SIG-M5 (cell line): ENCODE measurements at places on chromosomes 3 and 15.

- DNase-seq = no peak
Observed at GRCh38 chr3:157861076-157861765, 245.0 kb downstream of the SHOX2 start.

DNA sequence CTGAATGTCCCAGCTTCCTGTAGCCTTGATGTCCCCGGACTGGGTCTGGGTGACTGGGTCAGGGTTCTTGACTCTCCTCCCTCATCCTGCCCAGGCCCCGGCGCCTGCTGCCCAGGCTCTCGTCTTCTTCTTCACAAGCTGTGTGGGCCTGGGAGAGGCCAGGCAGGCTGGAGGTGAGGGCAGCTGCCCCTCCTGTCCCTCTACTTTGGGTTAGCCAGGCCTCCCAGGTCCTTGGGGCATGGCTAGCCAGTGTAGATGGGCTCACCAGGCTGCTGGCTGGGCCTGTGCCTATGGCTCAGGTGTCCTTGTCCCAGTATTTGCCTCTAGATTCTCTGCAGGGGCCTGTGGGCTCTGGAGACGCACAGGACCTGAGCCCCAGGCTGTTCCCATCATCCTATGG, 31.8 kb downstream of the TKT start:
- no peak for DNase-seq

- DNase-seq = no peak
Observed at GRCh38 chr3:66912306-66912705, 85.8 kb upstream of the KBTBD8 start.

DNA sequence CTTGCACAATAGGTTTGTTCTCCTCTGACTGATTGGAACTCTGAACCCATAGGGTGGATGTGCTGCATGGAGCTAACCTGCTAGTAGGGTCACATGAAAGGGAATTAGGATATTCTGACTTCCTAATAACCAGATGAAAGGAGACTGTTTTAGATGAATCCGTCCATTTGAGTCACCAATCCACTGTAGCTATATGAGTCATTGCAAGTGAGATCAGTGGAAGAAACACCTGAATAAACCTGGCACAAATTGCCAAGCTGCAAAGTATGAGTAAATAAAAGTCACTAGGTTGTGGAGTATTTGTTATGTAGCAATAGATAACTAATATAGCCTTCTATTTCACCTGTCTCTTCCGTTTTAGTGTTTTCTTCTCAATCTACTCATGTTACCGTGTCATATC, 584.4 kb downstream of the PDCD6IP start:
- no peak for DNase-seq

- no peak for DNase-seq
Observed at GRCh38 chr15:88992216-88992615, 79.0 kb upstream of the MFGE8 start.

DNA sequence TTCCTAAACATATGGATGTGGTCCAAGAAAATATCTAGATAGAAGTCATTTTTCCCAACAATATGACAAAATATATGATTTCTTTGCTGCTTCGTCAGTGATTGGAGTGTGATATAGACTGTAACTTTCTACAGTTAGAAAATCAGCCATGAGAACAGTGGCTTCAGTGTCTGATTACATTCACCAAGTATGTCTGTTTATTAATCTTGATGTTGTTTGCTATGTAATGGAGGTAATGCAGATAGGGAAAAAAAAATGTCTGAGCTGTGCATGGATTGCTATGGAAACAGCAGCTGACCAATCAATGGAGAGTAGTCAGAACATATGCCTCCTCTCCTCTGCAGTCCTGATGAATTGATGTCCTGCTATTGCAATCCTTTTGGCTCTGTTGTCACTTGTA, 72.3 kb upstream of the GAP43 start:
- no peak for DNase-seq

- DNase-seq = no peak
Observed at GRCh38 chr3:97297032-97297431, 467.5 kb upstream of the ARL6 start.

DNA sequence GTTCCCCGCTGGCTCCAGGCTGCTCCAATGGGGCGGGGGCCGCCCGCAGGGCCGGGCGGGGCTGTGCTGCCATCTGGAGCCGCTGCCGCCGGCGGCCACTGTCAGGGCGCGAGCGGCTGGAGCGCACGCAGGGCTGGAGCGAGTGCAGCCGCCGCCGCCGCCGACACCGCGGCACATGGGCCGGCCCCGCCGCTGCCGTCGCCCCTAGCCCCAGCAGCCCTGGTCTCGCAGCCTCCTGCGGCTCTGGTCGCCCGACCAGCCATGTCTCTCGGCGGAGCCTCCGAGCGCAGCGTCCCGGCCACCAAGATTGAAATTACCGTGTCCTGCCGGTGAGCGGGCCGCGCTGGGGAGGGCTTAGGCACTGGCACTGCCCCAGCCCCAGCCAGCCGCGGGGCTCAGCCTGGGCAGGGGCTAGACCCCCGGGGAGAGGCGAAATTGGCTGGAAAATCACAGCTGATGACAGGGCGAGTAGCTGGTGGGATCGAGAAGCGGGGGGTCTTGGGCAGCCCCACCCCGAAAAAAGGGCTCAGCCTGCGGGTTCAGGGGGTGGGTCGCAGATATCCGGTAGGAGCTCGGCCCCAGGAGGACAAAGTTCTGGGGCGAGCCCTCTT, at the start of gene CPNE9:
Gene CPNE9 (plus strand): TSS at position 98 of the 611 bp plus-strand sequence. CDS start 164 bp downstream, at position 262.
- DNase-seq = no peak

GRCh38 chr3:165643425-165643824, 193.8 kb downstream of the BCHE start:
- no peak for DNase-seq

- DNase-seq = no peak
Observed at GRCh38 chr3:104367000-104367399, 999.7 kb upstream of the ALCAM start.
